Fibroblast of skin of right biceps (primary cell): ENCODE measurements at places on chromosomes 11 and 22.
A peak's percentile ranks its signal among the peaks of the same experiment; 100 is the strongest.

DNA sequence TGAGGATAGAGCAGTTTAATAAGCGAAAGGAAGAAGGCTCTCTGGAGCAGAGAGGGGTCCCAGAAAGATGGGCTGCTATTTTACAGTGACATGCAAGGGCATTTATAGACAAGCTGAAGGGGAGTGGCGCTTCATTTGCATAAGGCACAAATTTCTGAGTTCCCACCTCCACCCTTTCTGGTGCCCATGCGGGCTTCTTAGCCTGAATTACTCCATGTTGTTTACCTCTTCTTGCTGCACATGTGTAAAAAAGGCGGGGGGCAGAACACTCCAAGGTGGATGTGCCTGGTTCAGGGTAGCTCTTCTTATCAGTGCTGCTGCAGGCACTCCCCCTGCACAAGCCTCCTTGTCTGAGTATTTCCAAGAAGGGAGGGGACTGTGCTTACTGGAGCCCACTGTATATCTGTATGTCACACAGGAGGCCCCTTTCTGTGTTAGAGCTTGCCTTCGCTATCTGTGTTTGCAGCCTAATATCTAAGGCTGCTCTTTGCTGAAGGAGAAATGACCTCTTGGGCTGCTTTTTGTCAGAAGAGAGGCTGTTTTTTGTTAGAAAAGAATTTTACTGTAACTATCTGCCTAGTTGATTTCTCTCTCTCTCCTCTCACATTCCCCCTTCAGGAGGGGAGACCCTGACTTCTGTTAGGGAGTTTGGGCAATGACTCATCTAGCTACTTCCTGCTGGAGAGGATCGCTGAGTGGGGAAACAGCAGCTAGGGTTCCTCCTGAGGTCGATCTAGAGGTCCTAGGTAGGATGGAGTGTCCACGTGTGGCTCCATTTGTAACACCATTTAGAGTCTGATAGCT is 1057.0 kb upstream of the CNTN5 start:
- DNase-seq, result peak; percentile 66

DNA sequence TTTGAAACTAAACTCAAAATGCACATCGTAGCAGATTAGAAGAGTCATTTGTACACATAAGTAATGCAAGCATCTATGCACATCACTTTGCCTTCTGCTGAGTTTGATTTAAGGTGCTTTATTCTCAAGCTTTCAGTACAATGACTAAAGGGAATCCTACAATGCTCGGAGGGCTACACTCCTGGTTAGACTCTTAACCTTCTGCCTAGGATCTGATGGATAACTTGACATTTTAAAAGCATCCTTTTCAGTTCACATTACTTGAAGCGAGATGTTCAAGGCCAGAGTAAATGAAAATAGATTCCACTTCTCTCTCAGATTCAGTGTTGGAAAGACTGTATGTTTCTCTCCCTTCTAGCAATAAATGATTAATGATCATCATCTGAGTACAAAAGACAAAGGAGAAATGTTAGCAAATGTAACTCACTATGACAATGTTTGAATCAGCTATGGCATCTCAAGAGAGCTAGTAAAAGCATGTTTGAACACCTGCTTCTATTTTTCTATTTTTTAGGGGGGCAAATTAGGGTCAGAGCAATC is 259.2 kb upstream of the ANO3 start:
- no peak for DNase-seq

DNA sequence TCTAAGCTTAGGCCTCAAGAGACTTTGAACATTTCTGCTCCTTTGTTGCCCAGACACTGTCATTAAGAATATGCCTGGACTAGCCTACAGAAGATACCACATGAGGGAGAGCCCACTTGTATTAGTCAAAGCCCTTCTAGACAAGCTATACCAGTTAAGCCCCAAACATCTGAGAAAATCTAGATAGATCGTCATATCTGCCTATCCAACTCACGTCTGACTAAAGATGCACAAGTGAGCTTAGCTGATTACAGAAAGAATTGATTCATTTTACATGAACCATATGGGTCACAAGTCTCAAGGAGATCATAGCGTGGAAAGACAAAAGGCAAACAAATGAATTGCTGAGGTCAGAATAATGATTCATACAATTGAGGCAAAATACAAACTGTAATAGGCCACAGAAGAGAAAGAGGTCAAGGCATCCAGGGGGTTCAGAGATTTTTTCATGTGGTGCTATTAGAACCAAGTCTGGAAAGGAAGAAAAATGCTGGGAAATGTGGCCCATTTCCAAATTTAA is 1155.5 kb upstream of the TENM4 start:
- no peak for DNase-seq

- DNase-seq, result no peak
Observed at GRCh38 chr22:22157348-22157725, 87.2 kb upstream of the VPREB1 start.
